Activated T-cell treated with anti-CD3 and anti-CD28 coated beads, Interleukin-2, amount 50 U/mL, for 48 hours (primary cell): ENCODE measurements at places on chromosomes 6 and 20.

DNA sequence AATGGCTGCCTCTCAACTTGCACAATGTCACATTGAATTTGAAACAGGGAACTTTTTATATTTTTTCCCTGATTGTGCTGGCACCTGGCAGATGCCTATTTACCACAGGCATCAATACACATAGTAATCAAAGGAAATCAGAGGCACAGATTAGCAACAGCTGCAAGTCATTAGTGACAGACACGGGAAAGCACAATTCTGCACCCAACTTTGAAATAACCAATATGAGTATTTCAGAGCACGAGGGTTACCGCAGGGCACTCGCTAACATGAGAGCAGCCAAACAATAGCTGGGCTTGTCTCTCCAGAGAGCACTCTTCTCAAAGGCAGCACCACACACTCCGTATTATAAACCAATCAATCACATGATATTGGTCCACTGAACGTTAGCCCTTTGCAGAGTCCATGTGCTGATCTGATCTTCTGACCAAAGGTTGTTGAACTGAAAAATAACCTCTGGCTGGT is 149.5 kb downstream of the RNF144B start:
- no peak for DNase-seq

- no peak for DNase-seq
Observed at GRCh38 chr20:51607170-51607569, 64.7 kb upstream of the NFATC2 start.

DNA sequence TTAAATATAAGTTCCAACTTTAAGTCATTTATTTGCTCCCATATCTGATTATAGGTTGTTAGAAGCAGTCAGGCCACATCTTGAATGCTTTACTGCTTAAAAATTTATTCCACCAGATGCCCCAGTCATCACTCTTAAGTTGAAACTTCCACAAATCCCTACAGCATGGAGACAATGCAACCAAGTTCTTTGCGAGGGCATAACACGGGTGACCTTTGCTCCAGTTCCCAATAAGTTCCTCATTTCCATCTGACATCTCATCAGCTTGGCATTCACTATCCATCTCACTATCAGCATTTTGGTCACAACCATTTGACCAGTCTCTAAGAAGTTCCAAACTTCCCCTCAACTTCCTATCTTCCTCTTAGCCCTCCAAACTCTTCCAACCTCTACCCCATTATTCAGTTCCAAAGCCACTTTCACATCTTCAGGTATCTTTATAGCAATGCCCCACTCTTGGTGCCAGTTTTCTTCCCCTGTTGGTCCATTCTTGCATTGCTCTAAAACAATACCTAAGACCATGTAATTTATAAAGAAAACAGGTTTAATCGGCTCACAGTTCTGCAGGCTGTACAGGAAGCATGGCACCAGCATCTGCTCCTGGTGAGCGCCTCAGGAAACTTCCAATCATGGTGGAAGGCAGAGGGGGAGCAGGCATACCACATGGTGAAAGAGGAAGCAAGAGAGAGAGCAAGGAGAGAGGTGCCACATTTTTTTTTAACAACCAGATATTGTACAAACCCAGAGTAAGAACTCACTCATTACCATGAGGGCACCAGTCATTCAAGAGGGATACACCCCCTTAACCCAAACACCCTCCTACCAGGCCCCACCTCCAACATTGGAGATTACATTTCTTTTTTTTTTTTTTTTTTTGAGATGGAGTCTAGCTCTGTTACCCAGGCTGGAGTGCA is 15.9 kb upstream of the ITPR3 start:
- DNase-seq: no peak

- no peak for DNase-seq
Observed at GRCh38 chr6:55449225-55449624, 122.0 kb downstream of the GFRAL start.

- no peak for DNase-seq
Observed at GRCh38 chr6:117505311-117505710, 22.8 kb downstream of the DCBLD1 start.

- DNase-seq: no peak
Observed at GRCh38 chr6:143614235-143614634, 63.5 kb upstream of the PHACTR2 start.

GRCh38 chr6:87806635-87807034 is 104.6 kb upstream of the AKIRIN2 start:
- no peak for DNase-seq

GRCh38 chr6:168194732-168195567 is 115.9 kb upstream of the FRMD1 start:
- DNase-seq: no peak

DNA sequence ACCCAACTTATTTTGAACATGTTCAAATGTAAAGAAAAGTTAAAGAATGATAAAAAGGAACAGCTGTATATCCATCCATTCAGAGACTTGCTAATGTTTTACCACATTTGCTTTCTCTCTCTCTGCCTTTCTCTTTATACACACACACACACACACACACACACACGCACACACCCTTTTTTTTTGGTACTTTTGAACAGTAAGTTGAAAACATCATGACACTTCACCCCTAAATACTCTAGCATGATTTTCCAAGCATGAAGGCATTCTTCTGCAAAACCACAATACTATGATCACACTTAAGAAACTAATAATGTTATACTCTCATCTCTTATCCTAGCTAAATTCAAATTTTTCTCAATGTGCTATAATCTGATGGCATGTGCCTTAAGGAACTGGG is 192.3 kb downstream of the UTRN start:
- DNase-seq: no peak

DNA sequence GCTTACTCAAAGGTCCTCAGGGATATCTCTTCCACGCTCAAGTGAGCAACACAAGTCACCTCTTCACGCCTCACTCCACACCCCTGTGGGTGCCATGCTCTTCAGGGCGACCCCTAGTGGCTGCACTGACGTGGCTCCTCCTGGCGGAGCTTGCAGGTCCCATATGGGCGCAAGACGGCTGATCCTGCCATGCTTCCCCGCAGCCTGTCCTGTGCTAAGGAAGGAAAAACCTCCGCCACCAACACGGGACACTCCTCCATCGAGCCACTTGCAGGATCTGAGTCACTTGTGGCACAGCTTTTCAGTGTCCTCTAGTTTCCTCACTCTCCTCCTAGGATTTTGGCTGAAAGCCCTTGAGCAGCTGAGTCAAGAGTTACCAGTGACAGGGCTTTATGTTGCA is 90.7 kb downstream of the KHDC1L start:
- DNase-seq: peak; percentile 53

- no peak for DNase-seq
Observed at GRCh38 chr6:135525594-135525993, 28.1 kb upstream of the AHI1 start.

GRCh38 chr6:86943819-86944407 is 6.6 kb downstream of the HTR1E start:
- no peak for DNase-seq

- no peak for DNase-seq
Observed at GRCh38 chr20:32982617-32983458, 21.4 kb downstream of the SUN5 start.

DNA sequence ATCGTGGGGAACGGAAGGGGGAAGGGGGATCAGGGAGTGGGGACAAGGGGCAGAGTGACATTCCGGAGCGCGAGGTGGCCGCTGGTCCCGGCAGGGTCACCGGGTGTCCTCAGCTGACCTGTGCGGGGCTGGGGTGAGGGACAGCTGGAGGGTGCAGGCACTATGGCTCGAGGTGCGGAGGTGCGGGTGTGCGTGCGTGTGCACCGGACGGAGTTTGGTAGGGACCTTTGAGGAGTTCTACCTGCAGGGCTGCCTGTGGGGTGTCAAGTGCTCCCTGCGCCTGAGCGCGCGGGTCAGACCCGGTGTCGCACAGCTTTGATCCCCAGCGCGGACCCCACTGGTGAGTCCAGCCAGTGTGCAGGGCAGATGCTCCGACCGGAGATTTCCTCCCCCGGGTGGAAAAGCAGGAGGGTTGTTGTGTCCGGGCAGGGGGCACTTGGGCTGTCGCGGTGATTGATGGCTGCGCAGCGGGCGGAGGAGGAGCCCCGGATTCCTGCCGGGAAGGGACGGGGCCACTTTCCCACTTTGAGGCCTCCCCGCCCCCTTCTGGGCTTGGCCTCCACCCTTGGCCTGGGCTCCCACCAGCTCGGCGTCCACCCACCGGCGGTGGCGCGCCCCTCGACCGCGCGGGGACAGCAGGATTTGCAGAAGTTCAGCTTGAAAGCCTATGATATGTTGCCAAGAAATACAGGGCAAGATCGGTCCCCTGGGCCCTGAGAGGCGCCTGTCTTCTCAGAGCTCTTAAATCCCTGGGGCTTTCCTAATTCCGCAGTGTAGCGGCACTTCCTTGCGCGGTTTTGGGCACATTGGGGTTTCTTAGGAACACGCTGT is 658 bp downstream of the RIN2 start:
- DNase-seq: no peak

DNA sequence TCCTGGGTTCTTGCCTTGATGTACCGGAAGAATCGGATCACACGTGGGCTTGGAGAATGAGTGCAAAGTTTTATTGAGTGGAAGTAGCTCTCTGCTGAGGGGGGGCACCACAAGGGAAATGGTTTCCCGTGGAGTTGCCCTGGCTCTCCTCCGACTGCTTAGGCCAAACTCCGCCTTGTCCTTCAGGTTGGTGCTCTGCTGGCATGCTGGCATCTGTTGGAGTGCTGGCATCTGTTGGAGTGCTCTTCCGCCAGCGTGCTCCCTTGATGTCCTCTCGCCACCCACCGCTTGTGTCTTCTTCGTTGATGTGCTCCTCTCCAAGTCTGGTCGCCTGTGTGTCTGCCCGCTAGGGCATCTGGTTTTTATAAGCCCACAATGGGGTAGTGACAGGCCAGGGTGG is 317.1 kb upstream of the HSF2 start:
- DNase-seq: no peak

DNA sequence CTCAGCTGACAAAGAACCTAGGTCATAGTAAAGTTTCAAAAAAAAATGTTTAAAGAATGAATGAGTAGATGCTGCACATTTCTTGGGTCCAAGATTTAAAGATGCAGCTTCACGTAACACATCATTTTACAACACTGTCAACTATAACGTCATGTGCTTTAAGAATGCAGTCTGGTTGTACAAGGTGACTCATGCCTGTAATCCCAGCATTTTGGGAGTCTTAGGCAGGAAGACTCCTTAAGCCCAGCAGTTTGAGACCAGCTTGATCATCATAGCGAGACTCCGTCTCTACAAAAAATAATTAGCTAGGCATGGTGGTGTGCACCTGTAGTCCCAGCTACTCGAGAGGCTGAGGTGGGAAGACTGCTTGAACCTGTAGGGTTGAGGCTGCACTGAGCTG is 21.9 kb downstream of the SLC17A5 start:
- no peak for DNase-seq

DNA sequence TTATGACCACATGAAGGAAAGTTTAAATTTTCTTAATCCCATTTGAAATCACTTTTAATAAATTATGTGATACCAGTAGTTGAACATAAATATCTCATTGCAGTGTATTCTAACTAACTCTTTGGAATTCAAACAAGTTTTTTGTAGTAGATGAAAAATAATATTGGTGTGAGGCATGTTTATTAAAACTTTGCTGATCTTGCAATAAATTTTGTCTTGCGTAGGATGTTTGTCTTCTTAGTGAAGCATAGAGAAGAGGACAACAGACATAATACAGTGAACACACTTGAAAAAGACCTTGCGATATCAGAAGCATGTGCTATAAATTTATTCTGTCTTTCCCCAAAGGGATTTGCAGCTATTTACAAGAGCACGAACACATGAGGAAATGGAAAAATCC is 140.7 kb downstream of the HTR1B start:
- DNase-seq: no peak

GRCh38 chr6:33029328-33030184 is 20.2 kb upstream of the HLA-DOA start:
- DNase-seq: no peak

DNA sequence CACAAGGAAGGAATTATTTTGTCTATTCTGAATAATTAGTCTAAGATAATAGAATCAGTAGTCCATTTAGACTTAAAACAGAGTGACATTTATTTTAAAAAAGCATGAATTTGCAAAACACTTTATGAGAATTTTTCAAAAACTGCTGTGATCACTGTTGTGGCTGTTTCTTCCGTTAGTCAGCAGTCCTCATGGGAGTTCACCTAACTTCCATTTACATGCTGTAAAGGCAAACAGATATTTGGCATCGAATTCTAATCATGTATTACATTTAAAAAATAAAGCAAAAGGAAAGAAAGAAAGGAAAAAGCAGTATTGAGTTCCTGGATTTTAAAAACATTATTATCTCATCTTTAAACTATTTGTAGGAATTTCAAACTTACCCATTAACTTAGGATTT is 111.8 kb downstream of the MTHFD1L start:
- DNase-seq: no peak

DNA sequence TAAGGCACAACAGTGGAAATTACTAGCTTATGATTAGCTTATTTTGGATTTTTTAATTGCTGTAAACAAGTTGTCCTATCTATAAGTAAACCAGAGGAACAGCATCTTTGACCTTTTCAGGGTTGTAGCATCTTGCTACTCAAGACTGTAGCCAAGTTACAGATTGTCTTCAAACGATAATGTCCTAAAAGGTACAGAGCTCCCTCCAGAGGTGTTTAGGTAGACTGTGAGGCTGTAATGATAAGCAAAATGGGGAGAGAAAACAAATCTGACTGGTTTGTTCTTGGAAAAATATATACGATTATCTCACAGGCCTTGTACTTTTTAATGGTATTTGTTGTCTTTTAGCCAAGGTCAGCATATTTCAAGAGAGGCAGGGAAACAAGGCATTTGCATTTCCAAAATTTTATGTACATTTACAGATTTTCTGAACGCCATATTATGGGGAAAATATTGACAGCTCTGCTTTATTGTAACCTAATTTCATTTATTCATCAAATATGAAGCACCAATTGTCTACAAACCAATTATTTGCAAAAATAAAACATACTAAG is 273.4 kb downstream of the MEI4 start:
- DNase-seq: no peak

DNA sequence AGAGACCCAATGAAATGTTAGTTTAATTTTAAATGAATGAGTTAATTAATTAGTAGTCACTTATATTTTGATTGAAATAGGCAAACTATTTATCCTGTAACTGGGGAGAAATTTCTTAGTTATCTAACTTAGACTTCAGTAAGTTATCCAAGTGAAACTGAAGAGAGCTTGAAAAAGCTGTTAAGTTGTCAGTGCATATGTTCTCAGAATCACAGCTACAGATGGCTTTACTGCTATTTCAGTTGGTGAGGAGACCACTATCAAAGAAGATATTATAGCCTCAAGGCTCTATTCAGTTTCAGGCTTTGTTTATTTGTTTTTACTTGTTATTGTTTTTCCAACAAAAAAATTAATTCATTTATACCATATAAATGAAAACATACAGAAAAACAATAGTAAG is 404.1 kb downstream of the C6orf118 start:
- DNase-seq: no peak

DNA sequence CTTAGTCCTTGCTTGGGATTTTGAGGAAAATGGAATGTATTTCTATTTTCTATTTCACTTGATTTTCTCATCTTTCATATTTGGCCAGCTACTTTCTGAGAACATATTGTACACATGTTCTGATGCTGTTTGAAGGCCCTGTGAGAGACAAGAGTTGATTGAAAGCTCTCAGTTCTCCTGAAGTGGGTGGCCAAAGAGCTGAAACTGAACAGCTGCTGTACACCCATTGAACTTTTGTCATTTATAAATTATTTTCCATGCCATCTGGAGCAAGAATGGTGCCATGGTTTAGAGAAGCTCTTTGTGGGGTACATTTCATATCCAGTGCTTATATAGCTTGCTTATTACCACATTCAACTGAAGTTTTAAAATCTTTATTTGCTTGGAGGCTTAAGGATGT is 298.3 kb downstream of the PRL start:
- no peak for DNase-seq

GRCh38 chr6:163402616-163403015 is 11.9 kb upstream of the QKI start:
- DNase-seq: no peak

- no peak for DNase-seq
Observed at GRCh38 chr6:4607793-4608192, 168.4 kb upstream of the CDYL start.
